H9 (cell line): ENCODE measurements at places on chromosomes 4 and X.
A peak's percentile ranks its signal among the peaks of the same experiment; 100 is the strongest.

GRCh38 chrX:1657367-1658070 lies 42.7 kb downstream of the ASMT start:
- no peak for DNase-seq

DNA sequence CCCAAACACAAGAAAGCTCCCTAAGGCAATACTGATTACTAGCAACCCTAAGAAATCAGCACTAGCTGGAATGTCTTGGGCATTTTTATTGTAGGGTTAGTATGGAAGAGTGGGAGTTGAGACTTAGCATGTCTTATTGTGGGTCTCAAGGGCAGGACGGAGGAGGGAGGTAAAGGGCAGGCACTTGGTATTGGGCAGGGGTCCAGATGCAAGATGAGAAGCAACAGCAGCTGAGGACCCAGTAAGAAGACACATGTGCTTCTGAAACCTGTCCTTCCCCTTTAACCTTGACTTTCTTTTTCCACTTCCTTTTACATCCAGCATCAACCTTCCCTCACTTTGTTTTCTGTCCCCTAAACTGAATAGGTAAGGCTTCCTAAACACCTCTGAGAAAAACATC lies 37.4 kb downstream of the LARP7 start:
- DNase-seq = no peak

DNA sequence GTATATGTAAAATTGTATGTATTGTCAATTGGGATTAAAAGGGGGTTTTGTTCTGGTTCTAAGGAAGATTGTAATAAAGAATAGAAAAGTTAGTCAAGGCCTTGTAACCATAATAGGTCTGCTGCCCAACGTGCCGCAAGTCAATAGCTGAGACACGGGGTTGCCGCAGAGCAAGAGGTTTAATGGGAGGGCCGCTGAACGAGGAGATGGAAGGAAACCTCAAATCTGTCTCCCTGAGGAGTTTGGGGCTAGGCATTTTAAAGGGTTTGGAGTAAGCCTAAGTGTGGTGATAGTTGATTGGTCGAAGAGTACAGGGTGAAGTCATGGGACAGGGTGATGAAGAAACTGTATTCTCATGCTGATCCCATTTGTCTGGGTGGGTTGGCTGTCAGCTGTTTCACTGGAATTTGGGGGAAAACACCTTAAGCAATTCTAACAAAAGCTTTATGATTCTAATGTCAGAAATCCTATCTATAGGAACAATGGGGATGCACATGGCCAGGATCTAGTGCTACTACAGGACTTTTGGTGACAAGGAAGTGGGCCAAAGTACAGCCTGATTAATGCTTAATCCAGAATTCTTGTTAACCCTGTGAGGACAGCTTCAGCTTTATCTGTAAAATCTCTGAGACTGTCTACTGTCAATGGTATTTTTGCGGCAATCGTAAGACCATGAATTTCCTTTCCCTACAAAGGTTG lies 86.9 kb downstream of the RELL1 start:
- no peak for DNase-seq

- DNase-seq = no peak
Measured at GRCh38 chrX:20224814-20225487, 41.8 kb downstream of the RPS6KA3 start.

DNA sequence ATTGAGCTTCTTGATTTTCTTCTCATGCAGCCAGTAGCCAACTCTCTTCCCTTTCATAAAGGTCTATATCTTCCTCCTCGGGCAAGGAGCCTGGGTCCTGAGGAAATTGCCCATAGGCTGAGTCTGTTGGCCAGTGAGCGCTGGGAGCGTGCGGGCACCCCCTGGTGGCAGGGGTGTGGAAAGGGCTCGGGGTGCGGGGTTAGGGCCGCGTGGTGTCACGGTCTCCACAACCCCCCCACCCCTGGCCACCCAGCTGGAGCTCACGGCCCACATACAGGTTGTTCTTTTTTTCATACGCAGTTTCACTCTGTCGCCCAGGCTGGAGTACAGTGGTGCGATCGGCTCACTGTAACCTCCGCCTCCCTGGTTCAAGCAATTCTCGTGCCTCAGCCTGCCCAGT lies 13.1 kb downstream of the RBM10 start:
- DNase-seq = no peak

DNA sequence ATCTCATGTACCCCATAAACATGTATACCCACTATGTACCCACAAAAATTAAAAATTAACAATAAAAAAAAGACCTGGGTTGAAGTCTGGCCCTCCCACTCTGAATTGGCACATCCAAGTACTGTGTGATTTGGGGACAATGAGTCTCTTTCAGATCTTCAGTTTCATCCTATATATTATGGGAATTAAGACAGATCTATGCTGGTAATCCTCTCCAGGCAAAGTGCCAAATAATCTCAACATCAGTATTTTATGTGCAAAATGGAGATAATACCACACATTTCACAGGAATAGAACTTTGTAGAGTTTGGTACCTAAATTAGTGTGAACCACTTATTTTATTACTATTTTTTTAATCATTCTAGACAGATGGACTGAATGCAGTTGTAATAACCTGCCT lies 11.0 kb upstream of the SCD5 start:
- DNase-seq = no peak

GRCh38 chrX:118350706-118351105 lies 4.8 kb downstream of the WDR44 start:
- DNase-seq = no peak

GRCh38 chr4:13322681-13323101 lies 161.4 kb downstream of the RAB28 start:
- no peak for DNase-seq

DNA sequence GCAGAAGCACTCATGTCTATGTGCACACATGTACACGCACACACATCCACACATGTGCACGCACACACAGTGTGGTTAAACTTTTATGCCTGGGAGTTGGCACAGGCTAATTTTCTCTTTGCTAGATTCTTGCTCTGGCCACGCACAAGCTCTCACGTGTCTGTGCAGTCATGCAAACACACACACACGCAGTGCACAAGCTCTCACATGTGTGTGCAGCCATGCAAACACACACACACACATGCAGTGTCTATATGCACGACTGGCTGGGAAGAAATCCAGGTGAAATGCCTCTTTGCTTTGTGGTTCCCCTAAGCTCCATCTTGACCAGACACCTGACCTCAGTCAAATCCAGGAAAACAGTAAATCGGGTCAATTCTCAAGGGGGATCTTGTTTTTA lies 138.0 kb downstream of the SHOX start:
- no peak for DNase-seq

GRCh38 chrX:48761674-48762471 lies at the start of gene GLOD5:
GLOD5 (plus strand) TSS chrX:48761747; CDS start chrX:48761791, 44 bp downstream.
- DNase-seq = peak; percentile 85

DNA sequence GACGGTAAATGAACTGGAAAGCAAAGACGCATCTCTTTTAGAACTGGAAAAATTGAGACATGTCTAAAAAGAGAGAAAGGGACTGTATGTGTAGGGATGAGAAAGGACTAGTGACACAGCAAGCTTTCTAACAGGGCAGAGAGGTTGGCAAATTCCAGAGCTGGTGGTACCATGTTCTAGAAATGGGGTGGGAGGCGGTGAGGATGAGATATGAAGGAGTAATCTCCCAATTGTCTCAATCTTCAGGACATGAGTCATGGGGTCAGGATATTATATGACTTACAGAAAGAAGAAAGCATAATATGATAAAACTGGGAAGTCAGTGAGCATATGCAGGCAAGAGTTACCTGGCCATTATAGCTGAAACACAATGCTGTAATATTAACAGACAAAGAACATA lies 14.2 kb downstream of the TAB3 start:
- no peak for DNase-seq

GRCh38 chr4:6595897-6596537 lies 21.0 kb downstream of the MAN2B2 start:
- peak; percentile 81 for DNase-seq

DNA sequence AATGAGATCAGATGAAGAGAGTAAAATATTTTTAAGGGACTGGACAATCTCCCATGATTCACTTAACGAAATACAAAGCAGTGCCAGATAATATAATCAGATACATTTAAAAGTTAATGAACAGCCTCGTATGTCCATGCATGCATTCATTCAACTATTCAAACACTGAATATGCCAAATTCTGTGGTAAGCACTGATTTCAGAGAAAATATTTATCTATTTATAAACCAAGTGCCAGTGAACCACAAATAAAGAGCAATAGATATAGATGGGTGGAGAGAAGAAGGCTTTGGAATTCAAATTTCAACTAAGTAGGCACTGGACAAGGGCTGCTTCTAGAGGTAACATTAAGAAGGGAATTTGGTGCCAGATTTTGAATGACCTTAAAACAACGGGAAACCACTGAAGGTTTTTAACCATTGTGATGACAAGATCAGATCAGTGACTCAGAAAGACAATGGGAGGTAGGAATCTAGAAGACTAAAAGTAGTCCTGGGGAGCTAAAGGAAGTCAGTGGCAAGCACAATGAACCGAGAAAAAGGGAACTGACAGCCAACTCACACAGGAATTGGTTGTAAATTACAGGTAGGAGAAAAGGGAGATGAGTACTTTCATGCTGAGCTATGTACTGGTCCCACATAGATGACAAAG lies 14.2 kb downstream of the ELOVL6 start:
- no peak for DNase-seq

DNA sequence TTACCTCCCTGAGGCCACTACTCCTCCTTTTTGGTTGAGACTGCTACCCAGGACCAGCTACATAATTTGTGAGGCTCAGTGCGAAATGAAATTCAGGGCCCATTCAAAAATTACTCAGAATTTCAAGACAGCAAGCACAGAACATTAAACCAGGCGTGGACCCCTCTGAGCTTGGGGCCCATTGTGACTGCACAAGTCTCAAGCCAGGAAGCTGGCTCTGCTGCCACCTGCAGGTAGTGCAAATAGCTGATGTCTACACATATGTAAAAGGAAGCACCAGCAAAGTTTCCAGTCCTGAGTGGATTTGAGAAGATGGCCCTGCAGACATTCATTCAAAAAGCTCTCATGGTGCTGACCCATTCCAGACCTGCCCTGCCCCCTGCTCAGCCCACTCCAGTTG lies 213.4 kb upstream of the LNX1 start:
- peak; percentile 48 for DNase-seq

GRCh38 chr4:164464313-164464712 lies 289.6 kb upstream of the SMIM31 start:
- no peak for DNase-seq

DNA sequence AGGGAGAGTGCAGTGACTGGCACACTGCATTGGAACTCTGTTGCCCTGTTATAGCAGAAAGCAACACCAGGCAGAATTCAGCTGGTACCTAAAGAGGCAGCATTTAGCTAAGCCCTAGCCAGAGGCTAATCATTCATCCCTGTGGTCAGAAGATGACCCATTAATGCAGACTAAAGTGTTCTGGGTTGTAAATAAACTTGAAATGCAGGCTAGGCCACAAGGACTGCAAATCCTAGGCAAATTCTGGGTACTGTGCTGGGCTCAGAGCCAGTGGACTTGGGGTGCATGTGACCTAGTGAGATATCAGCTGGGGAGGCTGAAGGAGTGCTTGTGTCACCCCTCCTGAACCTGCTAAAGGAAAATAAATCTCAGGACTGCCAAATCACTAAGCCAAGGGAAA lies 91.2 kb downstream of the LPAR4 start:
- DNase-seq = no peak

DNA sequence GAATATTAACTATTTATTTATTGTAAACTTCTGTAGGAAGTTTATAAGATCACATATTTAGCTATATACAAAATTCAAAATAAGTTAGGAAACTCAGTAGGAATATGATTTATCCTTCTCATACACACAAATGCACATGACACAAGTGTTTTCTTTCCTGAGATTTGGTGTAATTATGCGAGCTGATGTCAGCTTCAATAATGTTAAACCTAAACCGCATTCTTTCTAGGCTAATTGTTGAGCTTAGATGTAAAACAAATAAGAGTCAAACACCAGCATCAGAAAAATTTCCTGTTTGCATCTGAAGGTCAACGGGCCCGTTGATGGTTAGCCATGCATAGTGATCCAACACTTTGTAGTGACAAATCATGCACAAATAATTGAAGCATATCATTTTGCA lies 30.8 kb downstream of the RASGEF1B start:
- DNase-seq = no peak

GRCh38 chr4:6910340-6910959 lies 824 bp downstream of the TBC1D14 start:
- no peak for DNase-seq

GRCh38 chr4:1517592-1518411 lies 111.6 kb upstream of the NKX1-1 start:
- no peak for DNase-seq

DNA sequence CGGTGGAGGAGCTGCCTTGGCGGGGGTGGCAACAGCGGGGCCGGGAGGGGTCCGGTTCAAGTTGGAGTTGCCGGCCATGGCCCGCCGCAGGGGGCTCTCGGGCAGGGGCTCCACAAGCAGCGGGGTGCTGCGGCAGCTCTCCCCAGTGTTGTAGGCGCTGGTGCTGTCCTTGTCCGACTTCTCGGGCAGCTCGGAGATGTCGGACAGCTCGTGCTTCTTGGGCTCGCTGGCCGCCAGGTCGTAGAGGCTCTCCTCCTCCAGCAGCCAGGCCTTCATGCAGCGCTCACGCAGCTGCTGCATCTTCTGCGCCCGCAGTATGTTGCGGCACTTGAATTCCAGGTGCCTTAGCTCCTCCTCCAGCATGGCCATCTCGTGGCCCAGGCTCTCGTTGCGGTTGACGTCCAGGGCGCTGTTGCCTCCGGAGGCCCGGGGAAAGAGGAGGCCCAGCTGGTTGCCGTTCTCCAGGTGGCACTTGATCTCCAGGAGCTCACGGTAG lies 9.7 kb downstream of the SSR4 start:
- DNase-seq = no peak

DNA sequence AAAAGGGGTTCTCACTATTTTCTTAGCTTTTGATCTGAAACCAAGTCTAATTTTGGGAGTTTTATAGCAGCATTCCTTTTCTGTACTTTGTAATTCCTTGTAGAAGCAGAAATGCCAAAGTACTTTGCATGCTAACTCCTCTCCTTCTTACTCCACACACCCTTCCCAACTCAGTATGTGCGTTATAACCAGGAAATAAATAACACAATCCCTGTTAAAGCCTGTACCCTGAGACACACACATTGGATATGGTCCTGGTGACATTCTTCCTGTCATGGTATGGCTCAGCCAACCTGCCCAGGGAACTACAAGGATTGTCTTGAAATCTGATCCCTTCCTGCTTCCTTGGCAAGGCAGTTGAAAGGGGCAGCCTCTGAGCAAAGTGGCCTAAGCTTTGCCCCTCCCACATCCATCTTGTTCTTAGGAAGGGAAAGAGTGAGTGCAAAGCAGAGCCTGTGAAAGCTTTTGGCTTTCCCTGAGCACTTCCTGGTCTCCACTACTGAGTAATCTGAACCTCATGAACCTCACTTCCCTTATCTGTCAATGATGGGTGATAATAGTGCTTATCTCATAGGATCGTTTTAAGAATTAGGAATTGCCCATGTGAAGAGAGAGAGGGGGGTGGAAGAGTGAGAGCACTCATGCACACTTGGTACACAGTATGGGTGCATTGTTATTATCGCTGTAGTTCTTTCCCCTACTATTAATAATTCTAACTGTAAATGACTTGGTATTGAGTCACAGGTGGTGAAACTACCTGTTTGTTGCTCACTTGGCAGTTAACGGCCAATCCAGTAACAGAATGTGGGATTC lies 109.3 kb downstream of the AFF2 start:
- DNase-seq = peak; percentile 64
